ENCODE measurements at places on chromosomes 13 and 19.

DNA sequence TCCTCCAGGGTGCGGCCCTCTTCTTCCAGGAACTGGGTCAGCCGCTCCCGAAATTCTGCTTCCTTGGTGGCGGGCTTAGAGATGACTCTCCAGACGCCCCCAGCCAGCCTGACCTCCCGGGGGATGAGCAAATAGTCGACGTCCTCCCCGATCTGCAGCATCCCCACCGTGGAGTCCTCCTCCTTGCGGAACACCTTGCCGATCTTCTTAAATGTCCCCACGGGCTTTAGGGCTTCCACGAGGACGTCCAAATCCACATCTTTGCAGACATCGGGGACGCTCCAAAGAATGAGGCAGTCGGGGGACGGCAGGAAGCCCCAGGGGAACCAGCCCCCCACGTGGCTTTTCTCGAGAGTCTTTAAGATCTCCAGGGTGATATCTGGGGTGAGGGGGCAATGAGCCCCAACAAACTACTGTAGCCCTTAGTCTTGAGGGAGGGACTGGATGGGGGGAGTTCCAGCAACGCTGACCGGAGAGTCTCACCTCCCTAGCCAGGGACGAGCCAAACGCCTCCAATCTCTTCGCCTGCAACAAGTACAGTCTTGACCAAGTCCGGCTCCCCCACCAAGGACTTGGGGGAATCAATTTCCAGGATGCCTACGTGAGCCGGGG lies 608 bp downstream of the CCDC8 start:
- no peak for DNase-seq

DNA sequence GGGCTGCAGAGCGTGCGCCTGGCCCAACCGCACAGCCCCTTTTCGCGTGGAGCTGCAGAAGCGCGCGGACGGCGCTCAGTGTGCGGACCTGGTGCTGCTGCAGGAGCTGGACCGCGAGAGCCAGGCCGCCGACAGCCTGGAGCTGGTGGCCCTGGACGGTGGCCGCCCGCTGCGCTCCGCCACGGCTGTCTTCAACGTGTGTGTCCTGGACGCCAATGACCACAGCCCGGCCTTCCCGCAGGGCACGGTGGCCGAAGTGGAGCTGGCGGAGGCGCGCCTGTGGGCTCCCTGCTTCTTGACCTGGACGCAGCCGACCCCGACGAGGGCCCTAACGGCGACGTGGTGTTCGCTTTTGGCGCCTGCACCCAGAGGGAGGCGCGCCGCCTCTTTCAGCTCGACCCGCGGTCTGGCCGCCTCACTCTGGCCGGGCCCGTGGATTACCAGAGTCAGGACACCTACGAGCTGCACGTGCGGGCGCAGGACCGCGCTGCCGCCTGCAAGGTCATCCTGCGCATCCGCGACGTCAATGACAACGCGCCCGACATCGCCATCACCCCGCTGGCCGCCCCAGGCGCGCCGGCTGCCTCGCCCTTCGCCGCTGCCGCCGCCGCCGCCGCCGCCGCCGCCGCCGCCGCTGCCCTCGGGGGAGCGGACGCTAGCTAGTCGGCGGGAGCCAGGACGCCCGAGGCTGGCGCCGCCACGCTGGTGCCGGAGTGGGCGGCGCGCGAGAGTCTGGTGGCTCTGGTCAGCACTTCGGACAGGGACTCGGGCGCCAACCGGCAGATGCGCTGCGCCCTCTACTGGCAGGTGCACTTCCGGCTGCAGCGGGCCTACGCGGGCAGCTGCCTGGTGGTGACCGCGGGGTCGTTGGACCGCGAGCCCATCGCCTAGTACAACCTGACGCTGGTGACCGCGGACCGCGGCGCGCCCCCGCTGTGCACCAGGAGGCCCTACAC lies 172.2 kb downstream of the OLFM4 start:
- no peak for DNase-seq

DNA sequence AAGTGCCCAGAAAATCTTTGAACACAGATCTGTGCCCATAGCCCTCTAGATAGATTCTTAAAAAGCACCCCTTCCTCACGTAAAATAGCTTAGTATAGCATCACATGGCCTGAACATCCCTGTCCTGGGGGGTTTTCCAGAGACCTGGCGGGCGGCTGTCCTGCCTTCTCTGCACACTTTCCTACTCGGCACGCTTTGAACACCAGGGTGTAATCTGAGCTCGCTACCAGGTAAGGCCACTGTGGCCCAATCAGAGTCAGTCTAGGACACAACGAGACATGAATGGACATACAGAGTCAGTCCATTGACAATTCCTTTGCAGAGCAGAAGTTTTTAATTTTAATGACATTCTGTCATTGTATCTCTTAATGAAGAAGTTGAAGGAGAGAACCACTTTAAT lies 8.1 kb downstream of the CYP2A13 start:
- DNase-seq, result no peak

DNA sequence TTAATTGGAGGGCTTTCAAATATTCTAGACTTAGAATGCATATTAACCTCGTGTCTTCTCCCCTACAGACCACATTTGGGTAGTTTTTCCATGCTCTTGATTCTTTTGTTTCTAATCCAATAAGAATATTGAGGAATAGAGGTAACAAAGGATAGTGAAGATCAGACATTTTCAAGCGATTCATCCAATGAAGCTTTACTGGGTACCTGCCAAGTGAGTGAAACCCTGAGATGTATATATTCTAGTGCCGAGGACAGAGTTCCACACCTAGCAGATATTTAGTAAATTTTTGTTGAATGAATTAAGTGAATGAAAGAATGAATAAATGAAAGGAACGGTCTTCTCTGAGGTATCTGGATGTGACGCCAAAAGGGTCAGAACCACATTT lies 442 bp upstream of the RFC3 start:
- DNase-seq, result no peak

DNA sequence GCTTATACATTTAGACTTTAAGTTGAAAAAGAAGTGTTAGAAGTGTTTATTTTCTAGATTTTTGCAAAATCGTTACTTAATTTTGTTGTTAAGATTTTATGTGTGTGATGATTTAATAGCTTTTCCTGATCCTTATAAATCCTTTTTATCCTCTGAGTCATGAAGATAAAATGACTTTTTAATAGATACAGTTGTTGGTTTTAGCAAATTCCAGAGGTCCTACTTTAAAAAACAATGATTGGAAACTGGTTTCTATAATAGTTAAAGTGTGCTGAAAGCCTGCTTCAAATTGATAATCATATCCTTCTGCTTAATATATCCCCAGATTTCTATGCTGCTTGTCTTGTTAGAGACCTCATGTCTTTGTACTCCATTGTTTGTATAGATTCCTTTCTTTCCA lies 39.0 kb downstream of the RNASEH2B start:
- no peak for DNase-seq

DNA sequence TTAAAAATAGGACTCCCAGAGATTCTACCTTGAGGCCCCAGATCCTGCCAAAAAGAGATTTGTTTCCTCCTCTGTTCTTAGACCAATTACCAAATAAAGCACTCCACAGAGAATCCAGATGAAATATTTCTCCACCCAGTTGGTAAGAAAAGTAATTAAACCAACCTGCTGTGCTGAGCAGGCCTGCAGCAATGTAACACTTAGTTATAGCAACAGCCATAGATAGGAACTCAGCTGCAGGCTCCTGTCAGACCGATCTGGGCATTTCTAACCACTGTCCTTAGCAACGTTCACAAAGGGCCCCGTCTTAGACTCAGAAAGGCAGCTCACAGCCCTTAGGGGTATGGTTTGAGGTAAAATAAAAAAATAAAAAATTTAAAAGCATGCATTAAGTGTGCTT lies 271.1 kb downstream of the KCNRG start:
- no peak for DNase-seq

DNA sequence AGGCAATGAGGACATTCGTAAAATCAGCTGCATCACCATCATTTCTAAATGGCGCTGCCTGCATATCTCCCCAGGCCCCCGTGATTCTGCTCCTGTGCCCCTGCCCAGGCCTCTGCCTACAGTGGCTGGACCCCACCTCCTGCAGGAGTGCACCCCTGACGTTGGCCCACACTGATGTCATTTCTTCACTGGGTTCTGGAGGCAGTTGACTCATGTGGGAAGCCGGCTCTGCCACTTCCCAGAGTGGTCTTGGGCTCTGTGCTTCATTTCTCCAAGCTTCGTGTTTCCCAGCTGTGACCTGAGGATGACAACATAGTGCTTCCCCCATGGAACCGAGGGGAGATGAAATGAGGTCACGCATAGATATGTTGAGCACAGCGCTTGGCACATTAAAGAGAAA lies 19.9 kb downstream of the CCNE1 start:
- DNase-seq, result no peak

GRCh38 chr13:113192902-113193301 lies 15.6 kb downstream of the PCID2 start:
- no peak for DNase-seq

- DNase-seq, result peak; percentile 63
Observed at GRCh38 chr19:55484593-55485438, at the start of gene NAT14. Gene NAT14, plus strand, starts transcription at chr19:55485188. Its CDS starts 521 bp downstream, at chr19:55485709.

DNA sequence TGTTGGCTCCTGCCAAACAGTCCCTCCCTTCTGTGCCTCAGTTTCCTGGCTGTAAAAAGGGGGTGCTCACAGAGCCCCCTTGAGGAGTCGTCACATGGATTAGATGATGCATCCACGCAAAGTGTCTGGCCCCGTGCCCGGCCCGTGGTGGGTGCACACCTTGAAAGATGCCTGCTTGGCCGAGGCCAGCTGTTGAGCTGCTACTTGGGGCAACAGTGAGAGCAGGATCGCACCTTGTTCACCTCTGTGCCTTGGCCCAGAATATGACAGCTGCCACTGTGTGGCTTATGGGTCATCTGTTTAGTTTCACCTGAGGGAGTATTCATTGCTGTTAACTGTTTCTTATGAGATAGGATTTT lies 17.7 kb downstream of the CRTC1 start:
- DNase-seq, result no peak

GRCh38 chr19:3443840-3444694 lies 36.3 kb downstream of the SMIM24 start:
- DNase-seq, result no peak

- DNase-seq, result peak; percentile 6
Observed at GRCh38 chr19:38134540-38135149, 89.4 kb downstream of the DPF1 start.

DNA sequence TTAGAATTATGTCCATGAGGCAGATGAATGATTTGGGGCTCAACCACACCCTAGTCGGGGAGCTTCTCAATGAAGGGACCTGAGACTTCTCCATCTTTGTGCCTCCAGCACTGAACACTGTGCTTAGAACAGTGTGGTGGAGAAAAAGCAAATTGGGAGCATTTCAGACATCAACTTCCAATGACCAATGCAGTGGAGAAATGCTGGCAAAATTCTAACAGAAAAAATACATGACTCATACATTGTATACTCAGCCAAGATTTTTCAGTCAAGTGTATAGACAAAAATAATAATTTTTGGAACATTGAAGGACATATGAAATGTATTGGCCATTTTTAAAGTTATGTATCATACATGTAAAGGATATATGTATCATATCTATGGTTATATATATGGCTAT lies 134.7 kb downstream of the FGF14 start:
- DNase-seq, result no peak

DNA sequence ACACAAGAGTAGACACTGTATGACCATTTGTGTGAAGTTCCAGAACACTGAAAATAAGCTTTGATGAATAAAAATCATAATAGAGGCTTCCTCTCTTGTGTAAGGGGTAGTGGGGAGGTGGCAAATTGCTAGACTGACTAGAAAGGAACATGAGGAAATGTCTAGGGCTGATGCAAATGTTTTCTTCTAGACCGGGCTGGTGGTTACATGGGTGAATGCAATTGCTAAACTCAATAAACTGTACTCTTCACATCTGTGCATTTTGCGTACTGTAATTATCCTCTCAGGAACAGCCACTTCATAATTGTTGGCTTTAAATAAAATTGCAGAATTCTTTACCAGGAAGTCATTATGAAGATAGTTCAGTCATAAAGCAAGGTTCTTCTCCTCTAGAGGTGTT lies 5.2 kb upstream of the KBTBD7 start:
- DNase-seq, result no peak

- peak; percentile 57 for DNase-seq
Observed at GRCh38 chr19:11881151-11881800, 6.3 kb upstream of the ZNF69 start.

GRCh38 chr19:55585658-55586339 lies 5.2 kb upstream of the ZNF579 start:
- peak; percentile 75 for DNase-seq

DNA sequence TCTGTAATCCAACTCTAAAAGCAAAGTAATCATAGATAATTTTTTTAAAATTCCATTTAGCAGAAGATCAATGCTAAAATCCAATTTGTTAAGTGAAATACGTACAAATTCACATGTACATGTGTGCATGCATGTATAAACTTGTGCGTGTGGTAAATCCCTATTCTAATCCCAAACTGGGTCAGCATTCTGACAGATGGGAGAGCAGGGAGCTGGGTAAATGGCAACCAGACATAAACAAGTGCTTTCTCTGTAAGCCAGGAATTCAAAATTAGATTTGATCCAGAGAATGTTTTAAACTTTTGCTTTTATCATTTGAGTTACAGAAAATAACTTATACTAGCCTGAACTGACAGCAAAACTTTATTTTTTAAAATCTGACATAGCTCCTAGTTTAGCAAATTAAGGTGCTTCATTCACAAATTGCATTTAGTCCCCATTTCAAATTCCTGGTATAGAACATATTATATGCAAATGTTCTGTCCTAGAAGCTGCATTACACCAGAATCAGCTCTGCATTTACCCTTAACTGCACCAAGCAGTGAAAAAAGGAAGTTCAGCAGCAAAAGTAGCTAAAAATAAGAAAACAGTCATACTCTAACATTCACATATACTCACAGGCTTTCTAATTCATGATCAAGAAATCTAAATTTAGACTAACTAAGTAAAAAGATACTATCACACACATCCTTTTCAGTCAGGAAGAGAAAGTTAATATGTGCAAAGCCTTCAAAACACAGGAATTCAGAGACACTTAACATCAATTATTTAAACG lies 32.6 kb downstream of the UBL3 start:
- no peak for DNase-seq

- DNase-seq, result peak; percentile 96
Observed at GRCh38 chr19:46373491-46374359, 26.8 kb downstream of the PPP5C start.

GRCh38 chr13:98665638-98665995 lies 86.9 kb downstream of the SLC15A1 start:
- DNase-seq, result no peak

- no peak for DNase-seq
Observed at GRCh38 chr13:50378509-50379044, 363.3 kb downstream of the KCNRG start.

GRCh38 chr19:5403968-5404640 lies 51.1 kb upstream of the ZNRF4 start:
- no peak for DNase-seq

GRCh38 chr19:42471554-42472249 lies 29.0 kb upstream of the CXCL17 start:
- DNase-seq, result no peak

Data from NCI-H2081 (cell line).